Activated effector memory CD4-positive, alpha-beta T cell treated with anti-CD3 and anti-CD28 coated beads, Interleukin-2, amount 50 U/mL, for 16 hours (primary cell): ENCODE measurements at places on chromosomes 2 and 18.

DNA sequence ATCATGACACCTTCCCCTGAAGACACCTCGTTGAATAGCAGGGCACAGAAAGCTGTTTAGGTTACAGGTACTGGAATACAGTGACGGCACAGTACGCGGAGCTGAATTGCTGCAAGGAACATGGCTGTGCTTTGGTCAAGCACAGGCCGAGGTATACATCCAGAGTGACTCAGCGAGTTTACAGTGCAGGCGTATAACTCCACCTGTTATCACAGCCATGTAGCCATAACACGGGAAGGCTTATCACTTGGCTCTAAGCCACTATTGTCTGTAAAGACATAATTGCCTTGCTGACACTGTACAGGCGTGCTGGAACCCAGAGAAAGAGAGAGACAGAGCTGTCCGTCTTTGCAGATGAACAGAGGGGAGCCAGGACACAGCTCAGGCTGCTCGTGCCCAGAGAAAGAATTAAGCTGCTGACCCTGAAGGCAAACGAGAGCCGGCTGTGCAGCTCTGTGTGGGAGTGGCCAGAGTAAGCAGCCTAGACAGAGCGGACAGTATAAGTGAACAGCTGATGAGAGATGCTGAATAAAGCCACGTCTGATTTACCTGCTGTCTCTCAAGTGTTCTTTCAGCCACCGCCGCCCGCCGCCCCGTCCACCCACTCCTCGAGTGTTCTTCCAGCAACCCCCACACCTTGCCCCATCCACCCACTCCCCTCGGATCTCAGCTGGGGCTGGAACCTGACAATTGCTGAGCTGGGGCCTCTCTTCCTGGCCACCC, 87.3 kb upstream of the PPP1CB start:
- DNase-seq, result no peak

GRCh38 chr2:227717687-227718567, at the start of gene SLC19A3:
TSS of gene SLC19A3 (minus strand) at chr2:227718028. CDS start at chr2:227702318, 15,710 bp downstream.
- DNase-seq, result no peak

- no peak for DNase-seq
These were observed 416.1 kb downstream of the LPIN1 start for GRCh38 chr2:12162269-12163247.

GRCh38 chr2:233803994-233804393, 25.9 kb downstream of the MROH2A start:
- DNase-seq, result no peak

DNA sequence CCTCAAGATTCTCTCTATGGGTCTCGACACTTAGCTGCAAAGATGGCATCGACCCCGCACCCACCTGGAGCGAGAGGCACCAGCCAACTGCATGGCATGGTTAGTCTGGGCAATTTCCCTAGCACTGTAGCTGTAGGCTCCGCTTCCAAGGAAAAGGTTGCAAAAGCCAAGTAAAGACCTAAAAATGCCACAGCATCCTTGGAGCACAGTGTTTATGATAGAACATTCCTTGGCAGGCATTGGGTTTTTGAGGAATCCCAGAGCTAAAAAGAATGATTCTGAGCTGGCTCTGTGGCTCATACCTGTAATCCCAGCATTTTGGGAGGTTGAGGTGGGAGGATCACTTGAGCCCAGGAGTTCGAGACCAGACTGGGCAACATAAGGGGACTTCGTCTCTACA, 22.9 kb downstream of the QPCT start:
- DNase-seq, result no peak

GRCh38 chr2:85741211-85741832, 12.5 kb upstream of the ATOH8 start:
- DNase-seq, result no peak

DNA sequence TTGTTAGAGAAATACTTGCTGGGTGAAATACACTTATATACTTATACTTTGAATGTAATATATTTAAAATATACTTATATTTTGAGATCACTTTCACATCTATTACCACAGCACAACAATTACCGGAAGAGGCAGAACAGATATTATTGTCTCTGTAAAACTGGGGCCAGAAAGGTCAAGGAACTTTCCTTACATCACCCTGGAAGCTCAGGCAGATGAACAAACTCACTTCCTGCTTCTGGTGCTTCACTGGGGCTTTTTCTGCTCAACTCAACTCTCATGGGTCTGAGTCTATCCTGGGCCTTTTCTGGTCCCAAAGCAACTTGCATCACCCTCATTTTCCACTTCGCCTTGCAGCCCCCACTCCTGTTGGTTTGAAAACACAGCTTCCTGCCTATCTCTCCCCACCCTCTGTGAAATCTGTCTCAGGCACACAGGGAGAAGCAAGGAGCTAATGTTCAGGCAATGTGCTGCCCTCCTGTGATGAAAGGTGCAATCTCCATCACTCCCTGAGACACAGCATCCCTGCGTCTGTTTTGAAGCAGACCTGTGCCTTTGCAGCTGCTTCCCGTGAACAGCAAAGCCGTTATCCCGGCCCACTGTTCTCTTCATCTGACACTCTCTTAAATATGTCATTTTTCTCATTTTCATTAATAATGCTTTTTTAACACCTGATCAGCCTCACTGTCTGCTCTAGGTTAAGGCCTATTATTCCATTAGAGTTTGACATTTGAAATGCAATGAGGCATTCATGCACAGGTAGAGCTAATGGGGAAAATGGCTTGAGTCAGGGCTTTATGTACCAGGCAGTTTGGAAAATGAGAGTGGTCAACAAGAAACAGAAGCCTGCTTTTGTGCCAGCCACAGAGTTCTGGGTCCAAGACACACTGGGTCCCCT, 251.9 kb upstream of the CHAC2 start:
- DNase-seq, result no peak

GRCh38 chr2:133975135-133975534, 278.7 kb upstream of the MGAT5 start:
- no peak for DNase-seq

- DNase-seq, result no peak
These were observed 5.2 kb upstream of the KCNK3 start for GRCh38 chr2:26687328-26687727.

GRCh38 chr2:179263015-179263414, 1.6 kb downstream of the SESTD1 start:
- DNase-seq, result no peak

- DNase-seq, result no peak
These were observed 16.5 kb upstream of the VIT start for GRCh38 chr2:36680012-36680411.

DNA sequence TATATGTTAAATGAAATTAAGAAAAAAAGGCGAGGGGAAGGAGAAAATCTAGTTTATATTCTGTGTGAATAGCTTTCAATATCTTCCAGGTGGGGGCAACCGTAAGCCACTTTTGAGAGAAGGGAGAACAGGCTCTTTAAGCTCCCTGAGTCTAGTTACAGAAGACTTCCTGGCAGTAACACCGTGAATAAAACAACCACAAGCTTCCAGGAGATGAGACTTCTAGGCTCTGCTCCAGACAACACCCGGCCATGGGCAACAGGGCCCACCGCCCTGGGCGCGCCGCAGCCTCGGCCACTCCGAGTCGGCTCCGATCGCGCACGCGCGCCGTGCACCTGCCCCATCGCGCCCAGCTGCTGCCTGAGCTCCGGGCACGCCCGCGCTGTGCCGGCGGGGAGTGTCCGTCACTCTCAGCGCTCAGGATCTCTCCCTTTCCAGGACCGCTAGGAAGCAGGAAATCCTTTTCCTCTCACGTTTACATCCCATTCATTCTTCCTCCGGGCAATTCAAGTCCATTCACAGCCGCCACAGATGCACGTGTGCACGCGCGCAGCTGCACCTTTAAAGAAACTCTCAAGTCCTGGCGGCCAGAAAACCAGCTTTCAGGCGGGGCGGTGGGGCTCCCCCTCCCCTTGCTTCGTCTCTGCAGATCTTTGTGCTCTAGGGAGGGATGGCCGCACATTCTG, 19.4 kb upstream of the PAX3 start:
- DNase-seq, result peak; percentile 80

DNA sequence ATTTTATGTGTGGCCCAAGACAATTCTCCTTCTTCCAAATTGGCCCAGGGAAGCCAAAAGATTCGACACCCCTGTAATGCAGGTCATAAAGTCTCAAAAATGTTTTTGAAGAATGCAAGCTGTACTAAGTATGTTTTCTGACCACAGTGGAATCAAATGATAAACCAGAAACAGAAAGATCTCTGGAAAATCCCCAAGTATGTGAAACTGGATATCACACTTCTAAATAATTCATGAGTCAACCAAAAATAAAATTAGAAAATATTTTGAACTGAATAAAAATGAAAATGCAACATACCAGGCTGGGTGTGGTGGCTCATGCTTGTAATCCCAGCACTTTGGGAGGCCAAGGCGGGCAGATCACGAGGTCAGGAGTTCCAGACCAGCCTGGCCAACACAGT, 34.1 kb upstream of the UBE2F start:
- no peak for DNase-seq

- no peak for DNase-seq
These were observed 13.0 kb downstream of the MCEE start for GRCh38 chr2:71117063-71117462.

DNA sequence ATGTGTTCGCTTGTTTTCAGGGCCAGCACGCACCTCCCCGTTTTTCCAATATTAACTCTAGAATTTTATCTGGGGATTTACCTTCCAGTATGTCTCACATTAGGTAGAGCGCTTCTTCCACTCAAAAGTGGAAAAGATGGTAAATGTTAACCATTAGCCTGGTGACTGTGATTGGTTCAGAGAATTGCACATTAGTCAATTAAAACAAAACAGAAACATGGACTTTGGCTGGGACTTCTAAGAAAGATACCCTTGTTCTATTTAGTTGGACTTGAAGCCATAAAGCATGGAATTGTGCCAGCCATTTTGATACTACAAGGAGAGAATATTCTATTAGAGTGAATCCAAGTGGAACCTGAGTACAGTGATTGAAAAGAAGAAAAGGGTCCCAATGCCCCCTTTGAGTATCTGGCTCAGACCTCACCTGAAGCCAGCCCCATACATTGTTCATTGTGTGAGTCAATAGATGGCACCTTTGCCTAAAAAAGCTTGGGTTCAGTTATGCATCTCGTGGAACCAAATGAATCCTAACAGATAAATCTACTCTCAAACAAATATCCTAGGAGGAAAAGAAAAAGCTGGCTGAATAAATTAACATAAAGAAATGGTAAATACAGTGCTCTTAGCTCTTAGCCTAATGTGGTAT, 354.3 kb downstream of the IRS1 start:
- no peak for DNase-seq

DNA sequence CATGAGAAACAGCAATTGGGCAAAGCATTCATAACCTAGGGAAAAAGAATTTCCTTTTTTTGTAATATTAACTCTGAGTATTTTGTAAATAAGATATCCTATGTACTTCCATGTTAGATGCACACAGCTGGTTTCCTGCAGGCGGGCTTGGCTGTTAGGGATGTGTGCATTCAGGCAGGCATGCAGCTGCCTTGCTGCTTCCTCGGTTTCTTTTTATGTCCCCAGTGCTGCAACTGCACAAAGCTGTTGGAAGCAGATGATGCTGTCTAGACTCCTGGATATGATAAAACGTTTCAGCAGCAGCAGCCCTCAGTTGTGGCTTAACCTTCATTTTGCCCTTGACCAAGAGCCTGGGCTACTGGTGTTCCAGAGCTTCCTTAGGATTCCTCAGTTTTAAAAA, 89.4 kb upstream of the EML6 start:
- no peak for DNase-seq

GRCh38 chr2:85600235-85600575, 2.3 kb downstream of the TMEM150A start:
- no peak for DNase-seq

GRCh38 chr2:152504618-152505017, 169.6 kb downstream of the FMNL2 start:
- DNase-seq, result no peak

DNA sequence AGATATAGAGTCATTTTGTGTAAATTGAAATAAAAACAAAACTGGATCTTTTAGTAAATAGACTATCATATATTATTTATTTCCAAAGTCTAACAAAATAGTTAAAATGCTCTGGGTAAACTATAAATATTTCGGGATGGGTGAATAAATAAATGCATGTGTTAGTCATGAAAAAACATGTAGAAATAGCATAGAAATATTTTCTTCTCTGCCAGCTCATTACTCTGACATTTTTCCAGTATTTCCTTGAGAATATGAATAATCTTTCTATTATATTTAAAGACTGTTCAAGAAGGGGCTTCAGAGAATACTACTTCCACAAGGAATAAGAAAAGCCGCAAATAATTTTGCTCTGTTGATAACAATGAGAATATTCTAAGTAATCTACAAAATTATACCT, 880.4 kb downstream of the TRIB2 start:
- no peak for DNase-seq

DNA sequence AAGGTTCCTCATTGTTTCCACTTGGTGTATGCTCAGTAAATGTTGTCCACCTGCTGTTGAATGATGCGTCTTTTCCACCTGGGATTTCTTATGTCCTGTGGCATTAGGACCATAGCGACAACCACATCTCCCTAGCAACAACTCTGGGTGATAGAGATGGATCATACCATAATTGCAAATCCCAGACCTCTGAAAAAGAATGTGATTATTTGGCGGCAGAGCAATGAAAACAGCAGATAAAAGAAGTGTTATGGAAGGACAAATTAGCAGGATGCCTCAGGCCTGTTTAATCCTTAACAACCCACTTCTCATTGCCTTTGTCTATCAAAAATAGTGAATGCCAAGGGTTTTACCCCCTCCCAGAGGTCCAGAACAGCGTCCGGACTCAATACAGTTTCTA, 278.9 kb downstream of the TSN start:
- no peak for DNase-seq

DNA sequence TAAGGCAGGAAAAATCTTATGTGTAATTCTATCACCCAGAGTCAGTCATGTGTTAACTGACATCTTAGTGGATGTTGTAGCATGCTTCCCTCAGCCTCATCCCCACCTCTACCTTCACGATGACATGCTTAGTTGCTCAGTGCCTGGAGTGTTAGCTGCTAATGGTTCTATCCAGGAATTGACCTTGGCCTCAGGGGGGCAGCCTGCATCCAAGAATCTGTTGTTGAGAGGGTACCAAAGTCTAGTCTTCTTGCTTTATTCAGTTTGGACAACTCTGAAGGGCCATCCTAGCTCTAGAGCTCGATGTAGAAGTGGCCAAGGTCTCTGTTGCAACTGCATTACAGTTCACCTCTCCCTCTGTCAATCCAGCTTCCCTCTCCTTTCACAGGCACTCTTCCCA, 61.2 kb downstream of the ACYP2 start:
- DNase-seq, result no peak
